Hematopoietic multipotent progenitor cell (in vitro differentiated cells): ENCODE measurements at places on chromosomes 1 and 21. TPM values are rescaled to one million over a fixed set of nuclear protein-coding genes. Genes with fewer than 3 reads are reported as not detected.

- DNase-seq: no peak
These were observed 27.9 kb downstream of the PRDM15 start for GRCh38 chr21:41851090-41851790.

GRCh38 chr1:110091381-110091780 is 20.9 kb upstream of the UBL4B start:
- DNase-seq: no peak

DNA sequence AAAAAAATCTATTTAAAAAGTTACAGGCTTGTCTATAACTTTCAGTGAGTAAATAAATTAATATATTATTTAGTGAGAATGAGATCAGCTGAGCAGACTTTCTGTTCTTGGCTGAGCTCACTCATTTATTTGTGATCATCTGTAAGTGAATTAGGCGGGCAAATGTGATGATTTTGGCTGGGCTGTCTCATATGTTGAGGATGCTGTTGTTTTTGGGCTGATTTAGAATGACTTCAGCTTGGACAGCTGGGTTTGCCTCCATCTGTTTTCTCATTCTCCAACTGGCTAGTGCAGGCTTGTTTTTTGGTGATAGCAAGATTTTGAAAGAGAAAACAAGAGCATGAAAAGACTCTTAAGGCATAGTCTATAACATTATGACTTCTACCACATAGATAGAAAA is 475.8 kb upstream of the OLFM3 start:
- no peak for DNase-seq

DNA sequence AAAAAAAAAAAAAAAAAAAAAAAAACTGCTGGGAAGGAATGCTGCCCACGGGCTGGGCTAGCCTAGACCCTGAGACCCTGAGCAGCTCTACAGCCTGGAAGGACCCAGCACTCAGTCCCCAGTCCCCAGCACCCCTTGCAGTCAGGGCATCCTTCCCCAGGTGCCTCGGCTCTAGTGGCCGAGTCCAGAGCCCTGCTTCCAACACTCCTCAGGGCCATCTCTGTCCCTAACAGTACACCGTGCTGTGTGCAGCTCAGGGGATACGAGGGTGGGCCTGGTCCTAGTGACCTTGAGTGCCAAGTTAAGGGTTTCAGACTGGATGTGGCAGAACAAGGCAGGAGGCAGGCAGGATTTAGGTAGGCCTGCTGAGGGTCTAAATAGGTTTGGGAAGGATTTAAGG is 50.2 kb upstream of the LRP8 start:
- no peak for DNase-seq

DNA sequence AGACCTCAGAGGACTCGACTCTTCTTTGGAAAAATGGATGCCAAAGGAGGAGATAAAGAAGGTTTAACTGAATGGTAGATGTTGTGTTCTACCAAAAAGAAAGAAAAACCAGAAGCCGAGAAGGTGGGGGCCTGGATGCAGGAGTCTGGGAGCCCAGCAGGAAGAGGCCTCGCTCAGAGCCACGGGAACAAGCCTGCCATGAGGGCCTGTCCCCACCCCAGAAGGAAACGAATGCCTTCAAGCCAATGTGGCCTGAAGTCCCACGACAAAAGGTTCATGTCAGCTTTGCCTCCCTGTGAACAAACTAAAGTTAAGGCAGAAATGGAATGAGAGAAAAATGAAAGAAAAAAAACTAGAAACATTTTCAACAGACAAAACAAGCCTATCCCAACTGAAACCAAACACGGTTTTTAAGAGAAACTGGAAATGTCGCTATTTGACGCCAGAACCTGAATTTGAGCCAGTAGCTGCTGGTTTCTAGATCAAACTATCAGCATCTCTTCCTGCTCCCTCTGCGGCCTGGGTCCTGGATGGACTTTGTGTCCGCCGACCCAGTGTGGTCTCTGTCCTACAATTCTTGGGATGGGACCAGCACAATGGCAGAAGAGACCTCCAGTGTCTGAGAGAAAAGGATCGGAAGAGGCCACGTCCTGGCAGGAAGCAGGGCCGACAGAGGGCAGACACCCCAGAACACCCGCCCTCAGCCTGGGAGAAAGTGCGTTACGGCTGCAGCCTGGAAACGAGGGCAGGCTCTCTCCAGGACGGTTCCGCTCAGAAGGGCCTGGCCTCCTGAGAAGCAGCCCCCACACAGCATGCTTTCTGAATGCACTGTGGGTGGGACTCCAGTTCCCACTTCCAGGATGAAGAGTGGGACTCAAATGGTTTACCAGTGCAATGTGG is 35.2 kb downstream of the SLC45A1 start:
- no peak for DNase-seq

- DNase-seq: no peak
These were observed 80.2 kb upstream of the PALMD start for GRCh38 chr1:99565606-99566289.

DNA sequence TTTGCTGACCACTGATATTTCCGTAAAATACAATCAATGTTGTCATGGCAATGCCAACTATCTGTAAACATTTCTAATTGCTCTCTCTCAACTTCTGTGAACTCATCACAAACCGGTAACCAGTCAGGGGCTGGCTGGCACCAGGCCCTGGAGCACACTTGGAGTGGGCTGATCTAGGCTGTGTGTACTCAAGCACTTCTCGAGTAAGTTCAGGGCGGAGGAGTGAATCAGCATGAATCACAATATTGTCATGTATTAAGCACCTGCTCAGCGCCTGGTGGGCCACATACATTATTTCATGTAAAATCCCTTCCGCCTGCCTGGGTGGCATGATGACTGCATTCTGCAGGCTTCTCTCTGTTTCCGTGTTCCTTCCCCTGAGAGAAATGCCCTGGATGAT is 212.4 kb downstream of the FOXD2 start:
- no peak for DNase-seq

DNA sequence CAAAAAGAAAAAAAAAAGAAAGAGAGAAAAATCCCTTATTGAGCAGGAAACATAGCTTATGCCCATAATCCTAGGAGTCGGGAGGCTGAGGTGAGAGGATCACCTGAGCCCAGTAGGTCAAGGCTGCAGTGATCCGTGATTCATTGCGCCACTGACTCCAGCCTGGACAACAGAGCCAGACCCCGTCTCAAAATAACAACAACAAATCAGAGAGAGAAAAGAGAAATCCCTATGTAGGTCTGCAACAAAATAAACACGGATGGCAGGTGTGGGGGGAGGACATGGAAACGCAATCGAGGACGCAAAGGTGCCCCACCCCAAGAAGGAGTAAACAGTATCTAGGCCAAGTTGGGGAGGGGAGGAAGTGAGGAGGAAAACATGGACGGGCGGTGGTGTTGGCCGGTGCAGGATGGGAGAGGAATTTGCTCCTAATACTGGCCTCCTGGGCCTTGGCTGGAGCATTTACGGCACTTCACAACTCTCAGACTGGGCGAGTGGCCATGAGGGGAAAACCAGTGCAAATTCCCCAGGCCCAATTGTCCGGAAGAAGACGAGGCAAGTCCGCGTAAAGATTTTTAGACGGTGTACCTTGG is 609 bp upstream of the CHTOP start:
- DNase-seq: no peak

GRCh38 chr1:78211483-78212092 is 165.8 kb downstream of the GIPC2 start:
- no peak for DNase-seq

GRCh38 chr1:237211540-237211939 is 169.6 kb downstream of the RYR2 start:
- no peak for DNase-seq

GRCh38 chr1:82299656-82300055 is 498.9 kb downstream of the ADGRL2 start:
- no peak for DNase-seq

DNA sequence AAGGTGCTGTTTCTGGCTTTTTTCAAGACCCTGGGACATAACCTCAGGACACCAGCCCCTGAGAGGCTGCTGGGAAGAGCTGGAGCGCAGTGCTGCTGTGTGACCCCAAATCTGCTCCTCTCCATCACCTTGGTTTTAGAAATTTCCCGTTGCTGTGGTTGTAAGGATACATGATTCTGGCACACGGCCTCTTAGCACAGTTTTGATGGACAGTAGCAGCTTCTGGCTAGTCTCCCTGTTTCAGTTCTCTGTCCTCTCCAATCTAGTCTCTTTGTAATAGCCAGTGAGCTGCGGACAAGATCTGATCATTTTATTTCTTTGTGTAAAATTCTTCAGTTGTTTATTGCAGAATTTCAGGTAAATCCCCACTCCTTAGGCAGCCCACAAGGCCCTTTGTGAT is 3.1 kb downstream of the CLIC6 start:
- no peak for DNase-seq

- DNase-seq: no peak
These were observed 256.6 kb downstream of the CTH start for GRCh38 chr1:70667494-70668170.

GRCh38 chr1:155174324-155175280 is 953 bp downstream of the TRIM46 start:
- peak; percentile 62 for DNase-seq

DNA sequence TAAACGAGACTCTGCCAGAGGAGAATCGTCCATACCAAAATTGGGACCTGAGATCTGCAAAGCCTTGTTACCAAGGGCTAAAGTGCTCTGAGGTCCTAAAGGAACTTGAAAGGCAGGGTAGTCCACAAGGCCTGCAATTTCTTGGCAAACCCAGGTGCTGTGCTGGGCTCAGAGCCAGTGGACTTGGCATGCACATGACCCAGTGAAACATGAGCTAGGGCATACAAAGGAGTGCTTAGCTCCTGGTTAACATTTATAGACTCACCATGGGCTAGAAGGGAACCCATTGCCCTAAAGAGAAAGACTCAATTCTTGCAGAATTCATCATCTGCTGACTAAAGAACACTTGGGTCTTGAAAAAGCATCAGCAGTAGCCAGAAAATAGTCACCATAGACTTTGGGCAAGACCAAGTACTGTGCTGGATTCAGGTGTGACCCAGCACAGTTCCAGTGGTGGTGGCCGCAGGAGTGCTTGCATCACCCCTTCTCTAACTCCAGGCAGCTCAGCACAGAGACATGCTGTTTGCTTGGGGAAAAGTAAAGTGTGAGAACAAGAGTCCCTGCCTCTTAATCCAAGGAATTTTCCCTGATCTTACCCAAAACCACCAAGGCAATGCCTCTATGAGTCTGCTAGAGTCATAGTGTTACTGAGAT is 1069.4 kb upstream of the ADGRL2 start:
- DNase-seq: no peak

- DNase-seq: peak; percentile 33
These were observed 53.3 kb upstream of the SYT14 start for GRCh38 chr1:209884665-209885117.

- no peak for DNase-seq
These were observed 52.9 kb downstream of the CNIH3 start for GRCh38 chr1:224668984-224669383.

- DNase-seq: no peak
These were observed 942 bp upstream of the RSBN1 start for GRCh38 chr1:113813218-113813617.

GRCh38 chr1:225953315-225953714 is 12.3 kb upstream of the LEFTY2 start:
- no peak for DNase-seq

DNA sequence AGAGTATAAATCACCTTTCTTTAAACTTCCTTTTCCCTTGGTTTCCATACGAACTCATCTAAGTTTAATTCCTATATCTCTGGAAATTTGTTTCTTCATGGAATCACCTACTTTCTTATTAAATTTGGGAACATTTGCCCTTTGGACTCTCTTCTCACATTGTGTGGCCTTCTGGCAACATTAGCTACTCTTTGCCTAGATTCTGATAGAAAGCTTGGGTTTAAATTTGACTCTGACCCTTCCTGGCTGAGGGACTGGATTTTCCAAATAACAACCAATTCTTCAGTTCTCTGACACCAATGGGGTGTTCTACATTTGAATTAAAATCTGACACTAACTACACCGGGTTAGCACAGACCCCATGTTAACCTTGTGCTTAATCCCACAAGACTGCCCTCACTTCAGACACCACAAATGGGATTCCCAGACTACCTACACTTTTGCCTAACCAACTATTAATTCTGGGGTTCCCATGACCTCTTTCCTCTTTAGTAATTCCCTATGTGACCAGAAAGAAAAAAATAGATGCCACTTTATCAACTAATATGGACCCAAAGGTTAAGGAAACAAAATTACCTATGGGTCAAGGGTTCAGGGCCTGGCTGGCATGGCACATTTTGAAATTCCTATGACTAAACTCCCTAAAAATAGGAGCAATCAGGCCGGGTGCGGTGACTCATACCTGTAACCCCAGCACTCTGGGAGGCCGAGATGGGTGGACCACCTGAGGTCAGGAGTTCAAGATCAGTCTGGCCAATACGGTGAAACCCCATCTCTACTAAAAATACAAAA is 9.7 kb upstream of the THEM4 start:
- no peak for DNase-seq

GRCh38 chr21:41432562-41433460 is 6.8 kb downstream of the MX1 start:
- no peak for DNase-seq

GRCh38 chr1:211601982-211602670 is 23.2 kb upstream of the SLC30A1 start:
- DNase-seq: no peak

DNA sequence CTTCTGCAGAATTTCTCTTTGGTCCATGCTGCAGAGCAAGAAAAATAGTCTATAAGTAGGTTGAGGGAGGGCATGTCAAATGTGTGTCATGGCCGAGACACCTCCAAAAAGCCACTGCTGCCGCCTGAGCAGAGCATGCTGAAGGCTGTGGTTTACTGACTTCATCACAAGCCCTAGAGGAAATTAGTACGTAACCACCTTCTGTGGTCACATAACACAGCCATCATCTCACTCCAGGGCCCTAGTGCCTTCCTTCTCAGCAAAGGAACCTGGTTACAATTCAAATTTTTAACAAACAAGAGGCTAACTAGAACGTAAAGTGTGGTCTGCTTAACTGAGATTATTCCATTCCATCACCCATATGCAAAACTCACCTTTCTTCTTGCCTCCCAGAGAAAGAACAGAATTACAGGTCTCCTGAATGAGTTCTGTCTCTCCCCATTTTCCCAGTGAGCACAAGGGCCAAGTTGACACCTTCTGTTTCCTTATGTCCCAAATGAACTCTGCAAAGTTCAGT is at the start of gene PTPN22:
Gene PTPN22, minus strand, starts transcription at position 116 of the 517 bp plus-strand sequence.
- peak; percentile 61 for DNase-seq

- DNase-seq: no peak
These were observed 198.5 kb downstream of the DYRK1A start for GRCh38 chr21:37564924-37565529.

DNA sequence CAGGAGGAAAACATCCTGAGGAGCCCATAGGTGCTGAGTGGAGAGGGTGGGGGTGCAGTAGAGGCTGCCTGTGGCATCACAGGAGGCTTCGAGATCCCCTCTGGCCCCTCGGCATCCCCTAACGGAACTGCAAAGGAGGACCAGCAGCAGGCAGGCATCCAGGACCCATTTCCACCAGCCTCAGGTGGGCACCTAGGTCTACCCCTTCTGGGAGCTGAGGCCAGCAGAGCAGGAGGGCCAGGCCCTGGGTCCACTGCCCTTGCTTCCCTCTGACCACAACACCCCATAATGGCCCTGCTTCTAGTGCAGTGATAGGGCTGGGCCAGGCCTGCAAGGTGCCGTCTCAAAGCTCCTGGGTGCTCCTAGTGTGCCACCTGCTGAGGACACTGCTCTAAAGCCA is 723.0 kb downstream of the PTPRU start:
- no peak for DNase-seq

The IGSF3 gene
- 0.27 TPM for total RNA-seq

The SH2D5 gene
- not detected for total RNA-seq

The TMEM269 gene
- under 0.01 TPM for total RNA-seq

The EFNA3 gene
- 4.8 TPM for total RNA-seq

The PRSS38 gene
- not detected for total RNA-seq

The NBPF10 gene
- 1.6 TPM for total RNA-seq

The HSPG2 gene
- total RNA-seq: 158 TPM

The CHRNB2 gene
- total RNA-seq: not detected

The SLC5A9 gene
- total RNA-seq: 0.27 TPM

The DMBX1 gene
- total RNA-seq: not detected
